Right cardiac atrium (tissue), 5 donors: ENCODE measurements at places on chromosomes 12 and 14.

GRCh38 chr12:121337416-121337815 is 14.8 kb downstream of the ANAPC5 start:
- no peak for DNase-seq

DNA sequence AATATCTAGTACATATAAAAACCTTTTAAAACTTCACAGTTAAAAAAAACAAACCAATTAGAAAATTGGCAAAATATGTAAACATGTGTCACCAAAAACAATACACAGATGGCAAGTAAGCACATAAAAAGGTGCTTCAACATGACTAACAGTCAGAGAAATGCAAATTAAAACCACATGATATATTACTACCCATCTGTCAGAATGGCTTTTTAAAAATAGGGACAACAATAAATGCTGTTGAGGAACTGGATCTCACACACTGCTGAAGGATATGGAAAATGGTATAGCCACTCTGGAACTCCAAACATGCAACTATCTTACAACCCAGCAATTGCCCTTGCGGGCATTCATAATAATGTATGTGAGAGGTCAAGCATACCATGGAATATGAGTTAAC is 1153.6 kb downstream of the FLRT2 start:
- no peak for DNase-seq

- DNase-seq: no peak
Observed at GRCh38 chr12:80549298-80549697, 105.3 kb downstream of the PTPRQ start.

DNA sequence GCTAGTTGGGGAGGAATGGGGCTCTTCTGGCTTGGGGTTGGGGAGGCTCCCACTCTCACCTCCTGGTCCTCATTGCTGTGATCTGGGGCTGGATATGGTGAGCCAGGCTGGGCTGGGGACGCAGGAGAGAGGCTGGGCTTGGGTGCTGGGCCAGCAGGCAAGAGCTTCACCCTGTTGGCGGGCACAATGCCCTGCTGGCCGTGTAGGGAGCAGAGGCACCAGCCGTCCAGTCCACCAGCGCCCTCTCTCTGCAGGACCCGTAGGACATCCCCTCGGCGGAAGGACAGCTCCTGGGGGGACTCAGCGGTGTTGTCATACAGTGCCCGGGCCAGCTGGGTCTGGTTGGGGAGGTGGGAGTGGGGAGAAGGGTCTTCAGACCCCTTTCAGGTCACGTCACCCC is 4.5 kb downstream of the EFS start:
- peak; percentile 69 for DNase-seq

DNA sequence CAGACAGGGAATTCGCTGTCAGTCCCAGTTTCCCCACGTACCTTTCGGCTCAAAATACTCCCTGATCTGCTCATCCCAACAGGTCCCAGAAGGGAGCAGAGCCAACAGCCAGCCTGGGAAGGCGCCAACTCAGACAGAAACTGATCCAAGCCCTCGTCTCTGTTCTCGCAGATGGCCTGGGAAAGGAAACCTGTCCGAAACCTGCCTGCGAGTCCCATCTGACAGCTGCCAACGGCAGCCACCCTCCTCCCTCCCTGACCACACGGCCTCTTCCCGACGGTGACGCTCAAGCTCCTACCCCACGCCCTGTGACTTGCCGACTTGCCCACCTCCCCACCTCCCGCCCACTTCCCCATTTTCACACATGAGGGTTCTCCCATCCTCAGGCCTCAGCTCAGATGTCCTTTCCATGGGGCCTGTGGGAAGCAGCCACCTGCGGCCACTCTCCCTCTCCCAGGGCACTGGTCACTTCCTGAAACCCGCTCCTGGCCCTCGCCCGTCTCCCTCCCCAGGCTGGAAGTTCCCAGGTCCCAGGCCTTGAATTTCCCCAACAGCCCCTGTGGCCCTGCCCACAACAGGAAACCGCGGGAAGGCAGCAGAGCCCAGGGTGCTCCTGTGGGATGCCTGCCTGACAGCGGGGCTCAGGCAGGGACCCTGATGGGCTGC is 60.9 kb upstream of the FBRSL1 start:
- DNase-seq: peak; percentile 53

DNA sequence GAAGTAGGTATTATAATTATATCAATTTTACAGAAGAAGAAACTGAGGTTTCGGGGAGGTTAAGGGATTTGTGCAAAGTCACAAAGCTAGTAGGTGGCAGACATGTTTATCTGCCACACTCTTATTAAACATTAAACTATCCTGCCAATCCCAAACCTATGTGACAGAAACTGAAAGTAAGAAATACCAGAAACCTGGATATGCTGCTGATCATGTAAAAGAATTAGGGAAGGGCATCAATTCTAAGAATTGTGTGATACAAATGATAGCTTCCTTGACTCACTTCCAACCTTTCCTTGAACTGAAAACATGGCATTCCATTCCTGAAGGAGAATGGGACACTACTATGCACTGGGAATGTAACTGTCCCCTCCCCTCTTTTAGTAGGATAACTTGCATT is 16.9 kb downstream of the TAOK3 start:
- DNase-seq: no peak

DNA sequence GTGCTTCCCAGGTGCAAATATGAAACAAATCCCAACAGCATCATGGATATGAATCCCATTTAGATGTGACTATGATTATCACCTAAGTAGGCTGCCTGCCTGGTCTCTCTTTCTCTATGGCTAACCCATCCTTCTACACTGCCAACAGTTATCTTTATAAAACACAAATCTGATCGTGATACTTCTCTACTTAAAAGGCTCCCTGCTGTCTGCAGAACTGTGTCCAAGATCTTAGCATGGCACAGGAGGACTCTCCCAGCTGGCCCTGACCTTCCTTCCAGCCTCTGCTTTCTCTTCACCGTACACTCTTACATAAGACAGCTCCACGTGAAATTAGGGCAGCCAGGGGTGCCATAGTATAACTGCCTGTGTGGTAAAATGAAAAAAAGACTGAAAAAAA is 3.5 kb upstream of the SRGAP1 start:
- DNase-seq: no peak

- peak; percentile 50 for DNase-seq
Observed at GRCh38 chr14:85487215-85487614, 42.7 kb upstream of the FLRT2 start.

GRCh38 chr12:118136559-118137003 is 657 bp downstream of the PEBP1 start:
- peak; percentile 81 for DNase-seq

GRCh38 chr14:96255501-96256366 is at the start of gene BDKRB1:
BDKRB1 (plus strand) TSS chr14:96256210; CDS start chr14:96263683, 7,473 bp downstream.
- no peak for DNase-seq

GRCh38 chr14:89504602-89505313 is 87.7 kb upstream of the FOXN3 start:
- no peak for DNase-seq

- DNase-seq: no peak
Observed at GRCh38 chr14:90483571-90483974, 86.7 kb downstream of the CALM1 start.

GRCh38 chr12:1830981-1831963 is 10.9 kb downstream of the LRTM2 start:
- DNase-seq: peak; percentile 55

- DNase-seq: no peak
Observed at GRCh38 chr12:5648692-5649359, 216.9 kb downstream of the NTF3 start.

- no peak for DNase-seq
Observed at GRCh38 chr12:30323008-30323407, 372.7 kb downstream of the IPO8 start.

DNA sequence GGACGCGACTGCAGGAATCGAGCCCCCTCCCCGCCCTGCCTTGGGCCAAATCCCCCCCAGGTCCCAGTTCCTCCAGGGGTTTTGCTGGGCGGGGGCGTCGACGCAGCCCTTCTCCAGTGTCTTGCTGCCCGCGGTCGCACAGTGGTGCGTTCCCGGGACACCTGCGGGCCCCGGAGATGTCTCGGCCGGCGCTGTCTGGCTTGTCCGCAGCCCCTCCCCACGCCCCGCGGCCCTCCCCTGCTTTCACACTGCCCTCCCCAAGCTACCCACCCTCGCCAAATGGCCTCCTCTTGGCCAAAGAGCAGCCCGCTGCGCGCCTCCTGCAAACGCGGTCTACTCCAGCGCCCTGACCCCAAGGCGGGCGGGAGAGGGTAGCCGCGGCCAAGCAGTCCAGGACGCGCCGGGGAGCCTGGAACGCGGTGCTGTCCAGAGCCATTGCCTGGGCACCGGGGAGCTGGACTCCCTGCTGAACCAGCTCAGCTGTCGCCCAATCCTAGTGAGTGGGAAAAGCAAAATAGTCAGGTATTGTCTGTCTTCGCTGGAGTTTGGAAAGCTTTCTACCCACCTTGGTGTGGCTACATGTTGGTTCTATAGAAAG is 122.0 kb downstream of the AACS start:
- DNase-seq: peak; percentile 57

- no peak for DNase-seq
Observed at GRCh38 chr12:18320036-18320617, 58.8 kb downstream of the PIK3C2G start.

GRCh38 chr12:65501093-65501621 is 222.7 kb downstream of the MSRB3 start:
- DNase-seq: peak; percentile 74

GRCh38 chr14:60349663-60350365 is 100.8 kb downstream of the PPM1A start:
- no peak for DNase-seq

- DNase-seq: no peak
Observed at GRCh38 chr12:131327521-131328488, 374.1 kb downstream of the ADGRD1 start.

DNA sequence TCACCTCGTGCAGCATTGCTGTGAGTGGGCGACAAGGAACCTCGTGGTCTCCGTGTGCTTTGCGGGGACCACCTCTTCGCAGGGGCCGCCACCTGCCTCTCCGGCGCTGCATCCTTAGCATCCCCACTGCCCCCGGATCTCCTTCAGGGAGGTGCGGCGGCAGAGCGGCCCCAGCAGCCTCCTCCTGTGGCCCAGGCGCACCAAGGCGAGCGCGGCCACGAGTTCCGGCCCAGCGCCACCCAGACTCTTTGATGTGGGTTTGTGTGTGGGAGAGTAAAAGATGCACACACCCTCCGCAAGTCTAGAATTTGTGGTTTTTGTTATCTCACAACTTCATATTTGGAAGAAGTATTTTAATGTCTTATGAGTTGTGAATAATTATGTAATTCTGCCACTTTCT is 118.8 kb upstream of the DIO3 start:
- no peak for DNase-seq

GRCh38 chr12:76586764-76587395 is 27.3 kb upstream of the OSBPL8 start:
- no peak for DNase-seq

DNA sequence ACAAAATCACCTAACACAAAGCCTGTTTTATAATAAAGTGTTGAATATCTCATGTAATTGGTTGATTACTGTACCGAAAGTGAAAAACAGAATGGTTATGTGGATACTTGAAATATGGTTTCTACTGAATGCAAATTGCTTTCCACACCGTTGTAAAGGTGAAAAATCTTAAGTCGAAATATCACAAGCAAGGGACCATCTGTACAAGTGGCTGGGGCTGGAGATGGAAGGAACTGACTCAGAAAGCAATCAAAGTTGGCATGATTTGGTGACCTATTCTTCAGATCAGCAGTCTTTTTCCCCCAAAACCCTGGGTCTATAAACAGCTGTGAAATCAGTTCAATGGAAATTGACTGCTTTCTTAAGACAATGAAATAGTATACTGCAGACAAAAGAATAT is 3.6 kb downstream of the CBX5 start:
- DNase-seq: no peak

- DNase-seq: peak; percentile 57
Observed at GRCh38 chr12:115504306-115505290, 772.9 kb downstream of the MED13L start.

DNA sequence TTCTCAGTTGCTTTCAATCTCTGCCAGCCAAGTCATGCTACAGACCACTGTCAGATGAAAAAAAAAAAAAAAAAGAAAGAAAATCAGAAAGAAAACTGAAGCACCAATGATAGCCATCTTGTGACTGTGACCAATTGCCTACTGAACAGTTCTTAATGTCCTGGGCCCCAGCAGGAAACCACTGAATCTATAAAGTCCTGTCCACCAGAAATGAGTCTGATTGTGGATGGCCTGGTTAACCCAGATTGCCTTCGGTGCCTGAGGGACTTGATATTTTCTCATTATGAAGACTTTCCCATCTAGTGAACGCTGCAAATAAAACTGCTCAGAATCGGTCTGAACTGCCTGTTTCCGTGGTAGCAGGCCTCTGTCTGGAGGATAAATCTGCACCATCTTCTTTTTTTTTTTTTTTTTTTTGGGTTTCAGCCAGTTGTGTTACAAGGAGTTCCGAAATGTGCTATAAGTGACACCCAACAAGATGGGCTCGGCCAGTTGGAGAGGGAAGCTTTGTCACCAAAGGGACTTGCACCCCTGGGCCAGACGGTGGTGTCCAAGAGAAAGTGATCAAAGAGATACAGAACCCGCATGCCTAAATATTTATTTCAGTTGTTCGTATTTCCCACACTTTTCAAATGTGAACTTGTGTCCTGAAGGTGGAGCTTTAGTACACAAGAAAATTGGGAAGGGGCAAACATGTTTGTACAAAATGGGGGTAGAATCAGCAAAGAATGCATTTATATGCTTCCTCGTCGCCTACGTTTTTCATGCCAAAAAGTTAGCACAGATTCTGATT is 3.0 kb upstream of the PLXNC1 start:
- no peak for DNase-seq

- no peak for DNase-seq
Observed at GRCh38 chr12:79561401-79562132, 129.2 kb downstream of the PAWR start.

GRCh38 chr12:27252934-27253333 is 8.8 kb downstream of the STK38L start:
- DNase-seq: no peak

- no peak for DNase-seq
Observed at GRCh38 chr12:46108721-46109120, 118.3 kb upstream of the SCAF11 start.

GRCh38 chr12:114254998-114255397 is 150.9 kb downstream of the TBX5 start:
- DNase-seq: no peak

GRCh38 chr12:2384029-2384386 is 331.2 kb downstream of the CACNA1C start:
- no peak for DNase-seq

DNA sequence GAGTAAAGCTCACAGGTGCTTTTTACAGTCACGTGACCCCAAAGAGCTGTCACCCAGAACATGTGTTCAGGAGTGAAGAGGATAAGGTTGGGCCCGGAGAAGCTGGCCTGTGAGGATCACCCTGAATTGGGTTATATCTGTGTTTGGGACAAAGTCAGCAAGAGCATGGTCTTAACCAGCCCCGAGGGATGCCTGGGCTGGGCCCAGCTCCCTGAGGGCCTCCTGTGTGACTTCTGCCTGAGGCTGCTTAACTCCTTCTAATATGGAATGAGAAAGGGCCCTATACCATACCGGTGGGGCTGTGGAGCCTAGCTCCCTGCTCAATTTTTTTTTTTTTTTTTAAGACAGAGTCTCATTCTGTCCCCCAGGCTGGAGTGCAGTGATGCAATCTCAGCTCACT is 2.5 kb downstream of the CDCA4 start:
- no peak for DNase-seq
